ENCODE measurements at places on chromosomes 7 and 10.

DNA sequence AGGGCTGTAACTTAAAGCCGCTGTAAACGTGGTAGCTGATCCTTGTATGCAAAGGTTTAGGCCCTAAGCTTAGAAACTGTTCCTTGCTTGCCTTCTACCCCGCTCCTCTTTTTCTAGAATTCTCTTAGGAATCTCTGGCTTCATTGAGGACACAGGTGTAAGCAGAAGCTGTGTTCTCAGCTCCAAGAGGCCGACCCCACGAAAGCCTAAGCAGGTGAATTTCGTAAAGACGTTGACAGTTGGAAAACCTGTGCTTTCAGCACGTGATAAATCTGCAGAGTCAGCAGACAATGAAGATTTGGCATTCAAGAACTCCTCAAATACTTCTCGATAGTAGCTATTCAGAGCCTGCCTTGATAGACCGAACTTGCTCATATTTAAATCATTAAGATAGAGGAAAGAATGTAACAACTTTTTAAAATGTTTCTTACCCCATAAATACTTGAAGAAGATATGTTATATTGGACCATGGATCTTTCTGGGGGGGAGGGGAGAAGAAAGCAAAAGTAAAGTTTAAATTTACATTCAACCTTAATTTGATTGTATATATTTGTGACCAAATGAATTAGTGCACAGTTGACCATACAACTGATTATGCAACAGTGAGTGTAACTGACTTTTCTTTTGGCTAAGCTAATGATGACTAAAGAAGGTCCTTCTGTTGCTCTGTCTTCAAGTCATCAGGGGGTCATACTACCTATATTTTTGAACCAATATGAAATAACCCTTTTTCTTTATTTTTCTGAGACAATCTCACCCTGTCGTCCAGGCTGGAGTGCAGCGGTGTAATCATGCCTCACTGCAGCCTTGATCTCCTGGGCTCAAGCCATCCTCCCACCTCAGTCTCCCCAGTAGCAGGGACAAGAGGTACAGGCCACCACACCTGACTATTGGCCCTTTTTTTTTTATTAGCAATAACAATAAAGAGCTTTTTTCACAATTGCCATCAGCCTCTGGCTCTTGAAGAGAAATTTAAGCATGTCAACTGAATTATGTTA is 1.2 kb upstream of the GDI2 start:
- no peak for DNase-seq

- DNase-seq: no peak
Measured at GRCh38 chr7:42143711-42144600, 93.1 kb downstream of the GLI3 start.

- no peak for DNase-seq
Measured at GRCh38 chr7:127904670-127904985, 126.6 kb downstream of the LRRC4 start.

GRCh38 chr10:92278996-92279696 is 11.7 kb downstream of the CPEB3 start:
- no peak for DNase-seq

DNA sequence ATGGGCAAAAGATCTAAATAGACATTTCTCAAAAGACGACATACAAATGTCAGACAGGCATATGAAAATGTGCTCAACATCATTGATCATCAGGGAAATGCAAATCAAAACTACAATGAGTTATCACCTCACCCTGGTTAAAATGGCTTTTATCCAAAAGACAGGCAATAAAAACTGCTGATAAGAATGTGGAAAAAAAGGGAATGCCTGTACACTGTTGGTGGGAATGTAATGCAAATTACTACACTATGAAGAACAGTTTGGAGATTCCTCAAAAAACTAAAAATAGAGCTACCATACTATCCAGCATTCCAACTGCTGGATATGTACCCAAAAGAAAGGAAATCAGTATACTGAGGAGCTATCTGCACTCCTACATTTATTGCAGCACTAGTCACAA is 18.0 kb downstream of the GSDME start:
- no peak for DNase-seq

GRCh38 chr7:21996641-21997040 is 50.9 kb upstream of the CDCA7L start:
- no peak for DNase-seq

- no peak for DNase-seq
Measured at GRCh38 chr7:135704074-135704473, 23.9 kb downstream of the SLC13A4 start.

DNA sequence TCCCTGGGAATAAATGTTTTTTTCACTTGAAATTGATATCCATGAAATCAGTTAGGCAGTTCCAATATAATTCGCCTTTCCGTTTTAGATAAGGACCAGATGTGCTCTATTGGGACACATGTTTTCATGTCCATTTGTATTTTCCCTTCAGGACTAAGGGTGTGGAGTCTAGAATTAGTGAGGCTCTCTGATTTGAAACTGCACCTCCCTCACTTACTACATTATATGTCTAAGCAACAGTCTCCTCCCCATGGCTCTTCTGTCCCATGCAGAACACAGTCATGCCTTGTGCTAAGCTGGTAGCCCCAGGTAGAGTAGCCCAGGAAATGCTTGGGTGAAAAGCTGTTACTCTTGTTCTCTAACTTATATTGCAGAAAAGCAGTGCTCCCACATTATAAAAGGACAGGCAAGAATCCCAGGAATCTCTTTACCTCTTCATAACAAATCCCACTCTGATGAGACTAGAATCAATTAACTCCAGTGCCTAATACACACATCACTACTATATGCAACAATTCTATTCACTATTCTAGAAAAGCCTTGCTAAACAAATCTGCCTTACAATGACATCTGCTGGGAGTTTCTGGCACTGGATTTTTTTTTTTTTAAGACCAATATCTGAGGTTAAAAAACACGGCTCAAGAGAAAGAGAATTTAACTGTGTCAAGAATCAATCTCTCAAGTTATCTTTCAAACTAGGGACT is 293.9 kb downstream of the SNX13 start:
- DNase-seq: no peak

GRCh38 chr10:6194311-6194710 is 8.4 kb upstream of the PFKFB3 start:
- no peak for DNase-seq

DNA sequence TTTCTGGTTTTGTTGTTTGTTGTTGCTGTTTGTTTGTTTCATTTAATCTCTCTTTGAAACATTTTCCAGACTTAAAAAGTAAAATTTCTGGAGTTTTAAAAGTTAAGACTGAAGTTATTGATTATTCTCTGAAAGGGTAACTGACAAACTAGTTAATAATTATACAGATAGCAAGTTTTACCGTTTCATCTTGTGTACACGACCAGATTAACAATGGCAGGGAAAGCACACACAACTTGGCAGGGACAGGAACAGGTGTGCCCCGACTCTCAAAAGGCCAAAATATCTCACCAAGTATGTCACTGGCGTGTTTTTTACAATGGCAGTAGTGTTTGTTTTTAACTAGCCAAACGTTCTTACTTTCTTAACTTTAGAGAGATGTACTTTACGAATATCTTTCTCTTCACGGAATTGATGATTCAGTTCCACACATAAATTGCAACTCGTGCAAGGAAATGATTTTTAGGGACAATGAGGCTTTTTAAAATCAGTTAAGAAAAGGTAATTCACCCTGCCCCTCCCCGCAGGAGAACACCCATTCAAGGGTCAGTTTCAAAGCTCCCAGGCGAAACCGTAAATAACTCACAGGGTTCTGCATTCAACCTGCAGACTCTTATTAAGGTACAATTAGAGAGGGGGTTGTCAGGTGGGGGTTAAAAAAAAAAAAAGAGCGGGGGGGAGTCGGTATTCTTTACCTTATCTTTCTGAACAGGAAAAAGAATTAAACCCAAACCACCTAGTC is 3.5 kb downstream of the CTBP2 start:
- no peak for DNase-seq

DNA sequence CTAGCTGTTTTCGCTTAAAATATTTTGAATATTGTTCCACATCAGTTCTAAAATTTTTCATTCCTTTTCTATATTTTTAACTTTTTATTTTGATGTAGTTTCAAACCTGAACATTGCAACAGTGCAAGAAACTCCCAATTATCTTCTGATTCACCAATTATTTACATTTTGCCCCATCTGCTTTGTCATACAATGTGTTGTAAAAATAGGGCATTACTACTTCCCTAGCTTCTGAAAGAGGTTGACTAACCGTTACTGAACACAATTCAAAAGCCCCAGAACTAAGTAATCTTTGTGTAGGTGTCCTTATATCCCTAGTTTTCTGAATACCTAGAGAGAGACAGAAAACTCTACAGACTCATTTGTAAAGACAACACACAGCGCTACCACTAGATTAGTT is 86.7 kb downstream of the AVL9 start:
- DNase-seq: no peak

DNA sequence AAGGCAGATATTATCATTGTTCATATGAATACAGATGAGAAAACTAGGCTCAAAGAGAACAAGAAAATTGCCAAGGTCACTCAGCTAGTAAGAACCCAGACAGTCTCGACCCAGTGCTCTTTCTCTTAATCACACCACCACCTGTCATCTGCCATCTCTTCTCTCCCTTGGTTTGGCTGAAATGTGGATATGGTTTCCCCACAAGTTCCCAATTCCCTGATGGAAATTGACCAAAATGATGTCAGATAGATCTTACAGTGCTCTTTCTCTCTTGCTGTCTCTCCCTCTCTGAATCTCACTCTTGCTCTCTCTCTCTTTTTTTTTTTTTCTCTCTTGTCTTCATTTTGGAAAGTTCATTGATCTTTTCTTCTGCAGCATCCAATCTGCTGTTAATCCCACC is 9.1 kb downstream of the C10orf90 start:
- no peak for DNase-seq

- DNase-seq: no peak
Measured at GRCh38 chr7:80132594-80132993, 2.0 kb upstream of the GNAI1 start.

GRCh38 chr7:27108390-27109127 is 6.1 kb upstream of the HOXA2 start:
- no peak for DNase-seq

DNA sequence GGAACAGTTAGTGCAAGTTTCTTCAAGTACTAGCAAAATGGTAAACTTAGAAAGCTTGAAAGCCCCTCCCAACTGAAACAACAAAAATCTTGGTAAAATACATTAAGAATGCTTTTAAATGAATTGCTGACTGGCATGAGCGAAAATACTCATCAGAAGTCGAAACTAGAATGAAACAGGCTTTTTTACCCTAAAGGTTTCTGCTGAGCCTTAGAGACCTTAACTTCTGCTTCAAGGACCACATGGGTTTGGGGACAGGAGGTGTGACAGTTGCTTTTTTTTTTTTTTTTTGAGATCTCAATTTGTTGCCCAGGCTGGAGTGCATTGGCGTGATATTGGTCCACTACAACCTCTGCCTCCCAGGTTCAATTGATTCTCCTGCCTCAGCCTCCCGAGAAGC is 100.3 kb downstream of the MTPAP start:
- DNase-seq: no peak

DNA sequence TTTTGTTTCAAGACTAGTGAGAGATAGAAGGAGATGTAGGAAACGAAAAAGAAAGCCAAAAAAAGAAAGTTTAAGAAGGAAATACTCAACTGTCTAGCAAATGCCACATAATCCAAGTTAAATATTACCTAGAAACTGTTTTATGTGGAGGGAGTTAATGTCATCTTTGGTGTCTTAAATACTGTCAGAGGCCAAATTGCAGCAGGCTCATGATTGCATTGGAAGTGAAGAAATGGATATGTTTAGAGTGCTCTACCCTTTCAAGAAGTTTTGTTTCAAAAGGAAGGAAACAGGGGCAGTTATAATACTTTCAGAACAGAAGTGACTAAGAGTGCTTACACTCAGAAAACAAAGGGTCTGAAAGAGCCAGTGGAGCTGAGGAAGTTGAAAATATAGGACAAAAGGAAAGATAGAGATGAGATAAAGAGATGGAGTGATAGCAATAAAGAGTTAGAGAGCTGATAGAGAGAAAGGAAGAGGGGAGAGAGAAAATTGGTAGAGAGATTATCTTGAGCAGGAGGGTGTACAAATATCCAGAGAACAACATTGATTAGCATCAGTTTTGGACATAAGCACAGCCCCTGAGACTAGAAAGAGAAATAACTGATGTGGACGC is 28.0 kb upstream of the GNAI1 start:
- DNase-seq: no peak

DNA sequence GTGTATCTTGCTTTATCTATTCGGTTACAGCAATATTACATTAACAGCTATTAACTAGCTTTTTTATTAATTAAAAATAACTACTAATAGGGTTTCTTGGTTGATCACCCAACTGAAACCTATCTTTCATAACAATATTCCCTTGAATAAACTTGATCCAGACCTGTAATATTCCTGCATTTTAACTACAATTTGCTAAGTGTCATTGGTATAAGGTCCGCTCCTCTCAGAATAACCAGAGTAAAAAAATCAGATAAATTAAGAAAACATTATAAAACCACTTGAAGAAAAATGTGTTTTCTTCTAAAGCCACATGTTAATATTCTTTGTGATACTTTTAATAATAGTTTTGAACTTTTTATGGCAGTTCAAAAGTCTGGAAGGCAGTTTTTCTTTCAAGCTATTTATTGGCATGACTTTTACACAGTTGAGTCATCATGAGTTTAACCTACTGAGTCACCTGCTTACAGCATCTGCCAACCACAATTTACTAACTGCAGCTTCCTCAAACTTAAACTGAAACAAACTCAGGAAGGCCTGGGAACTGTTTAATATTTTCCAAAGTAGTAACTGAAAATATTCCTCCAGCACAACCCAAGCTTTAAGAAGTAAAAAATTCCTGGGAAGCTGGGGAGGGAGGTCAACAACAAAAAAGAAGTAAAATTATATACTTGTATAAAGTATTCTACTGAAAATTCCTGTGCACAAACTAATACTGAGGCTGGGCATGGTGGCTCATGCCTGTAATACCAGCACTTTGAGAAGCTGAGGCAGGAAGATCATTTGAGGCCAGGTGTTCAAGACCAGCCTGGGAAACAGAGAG is 103.2 kb downstream of the NRBF2 start:
- DNase-seq: peak; percentile 8

DNA sequence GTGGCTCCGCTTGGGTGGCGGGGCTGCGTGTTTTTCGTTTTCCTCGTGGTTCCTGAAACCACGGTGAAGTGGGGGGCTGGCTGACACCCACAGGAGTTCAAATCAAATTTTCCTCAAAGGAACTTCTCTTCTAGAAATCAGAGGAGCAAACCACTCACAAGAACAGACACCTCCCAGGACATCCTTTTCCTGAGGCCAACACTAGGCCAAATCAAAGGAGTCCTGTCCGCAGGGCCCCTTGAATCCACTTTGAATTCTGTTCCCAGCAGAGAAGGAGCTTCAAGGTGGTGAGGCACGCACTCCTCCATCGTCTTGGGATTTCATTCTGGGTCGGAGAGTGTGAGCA is 29.9 kb upstream of the ZNF273 start:
- DNase-seq: no peak

DNA sequence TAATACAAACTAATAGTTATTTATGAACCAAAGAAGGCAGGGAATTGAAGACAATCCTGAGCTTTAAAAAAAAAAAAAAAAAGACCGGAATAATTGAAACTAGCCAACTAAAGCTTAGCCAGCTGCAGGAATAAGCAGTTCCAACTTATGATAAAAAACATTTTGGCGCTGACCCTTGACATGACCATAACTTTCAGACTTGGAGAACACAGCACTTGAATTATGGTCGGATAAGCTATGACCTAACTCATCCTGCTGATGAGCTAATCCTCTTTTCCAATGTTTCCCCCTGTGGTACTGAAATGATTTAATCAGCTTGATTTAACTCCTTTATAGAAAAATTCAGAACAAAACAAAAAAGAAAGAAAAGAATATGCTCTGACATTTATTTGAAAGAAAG is 181.8 kb downstream of the DGKB start:
- DNase-seq: no peak
